ENCODE measurements at places on chromosomes 5 and 9.

- no peak for DNase-seq
Observed at GRCh38 chr9:8857926-8858595, 1058.5 kb upstream of the DMAC1 start.

- DNase-seq, result no peak
Observed at GRCh38 chr5:39578887-39579497, 154.2 kb upstream of the DAB2 start.

- DNase-seq, result no peak
Observed at GRCh38 chr9:130992682-130993032, 16.3 kb upstream of the LAMC3 start.

GRCh38 chr9:81156381-81156780, 533.0 kb downstream of the TLE1 start:
- DNase-seq, result no peak

GRCh38 chr9:111038331-111039230, at the start of gene LPAR1:
LPAR1 (minus strand) TSS chr9:111038470; CDS start chr9:110972117, 66,353 bp downstream.
- DNase-seq, result no peak

DNA sequence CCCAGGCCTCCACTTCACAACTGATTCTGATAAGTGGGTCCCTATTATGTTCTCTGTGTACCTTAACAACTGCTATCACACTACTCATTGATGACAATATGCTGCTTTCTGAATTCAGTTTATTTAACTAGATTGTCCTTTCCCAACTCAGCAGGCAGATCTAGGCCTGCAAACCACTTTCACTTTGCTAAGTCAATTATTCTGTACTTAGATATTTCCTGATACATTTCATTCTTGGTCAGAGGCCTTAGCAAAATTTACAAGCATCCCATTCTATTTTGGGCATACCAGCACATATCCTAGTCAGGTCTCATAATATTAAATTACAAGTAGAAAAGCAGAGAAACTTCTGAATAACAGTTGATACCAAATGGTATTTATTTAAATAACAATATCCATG, 235.7 kb upstream of the HAPLN1 start:
- DNase-seq, result no peak

- DNase-seq, result no peak
Observed at GRCh38 chr9:69816735-69817134, 3.9 kb upstream of the CFAP95 start.

- no peak for DNase-seq
Observed at GRCh38 chr5:34833976-34834793, 4.8 kb upstream of the TTC23L start.

- DNase-seq, result no peak
Observed at GRCh38 chr9:108437656-108438055, 418.1 kb downstream of the ACTL7B start.

GRCh38 chr5:41637424-41637823, 127.0 kb upstream of the PLCXD3 start:
- DNase-seq, result no peak
